ENCODE measurements at places on chromosomes 12 and 14.

DNA sequence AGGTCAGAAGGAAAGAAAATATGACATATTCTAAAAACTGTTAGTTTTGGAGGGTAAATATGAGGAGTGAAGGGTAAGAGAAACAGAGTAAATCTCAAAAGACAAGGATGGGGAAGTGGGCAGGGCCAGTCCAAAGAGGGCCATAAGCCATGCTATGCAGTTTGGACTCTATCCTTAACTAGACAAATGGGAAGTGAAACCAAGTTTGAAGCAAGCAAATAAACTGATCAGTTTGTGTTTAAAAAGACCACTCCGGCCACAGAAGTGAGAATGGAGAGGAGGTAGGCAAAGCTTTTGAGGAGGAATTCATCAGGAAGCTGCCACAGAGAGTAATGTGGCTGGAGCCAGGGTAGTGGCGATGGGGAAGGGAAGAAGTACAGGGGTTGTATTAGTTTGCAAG lies 37.5 kb upstream of the DAAM1 start:
- DNase-seq = no peak

GRCh38 chr12:113888435-113888834 lies 77.7 kb downstream of the RBM19 start:
- DNase-seq = no peak

DNA sequence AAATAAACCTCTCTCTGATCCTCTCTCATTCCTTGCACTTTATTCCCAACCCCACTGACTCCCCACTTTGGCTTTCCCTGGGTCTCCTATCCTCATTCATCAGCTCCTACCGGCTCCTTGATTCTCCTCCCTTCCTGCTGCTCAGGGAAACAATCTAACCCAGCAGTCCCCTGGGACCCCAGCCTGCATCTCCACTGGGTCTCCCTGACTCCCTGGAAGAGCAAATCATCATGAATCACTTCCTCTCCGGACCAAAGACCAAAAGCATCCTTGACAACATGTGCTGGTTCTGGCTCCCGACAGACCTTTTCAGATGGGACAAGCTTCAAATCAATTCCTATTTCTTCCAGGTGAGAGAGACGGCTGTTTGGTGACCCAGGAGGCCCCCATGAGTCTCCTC lies 76.6 kb downstream of the HSPB8 start:
- DNase-seq = no peak

- no peak for DNase-seq
These were observed 291.9 kb downstream of the FUT8 start for GRCh38 chr14:65704437-65704836.

- DNase-seq = no peak
These were observed at the start of gene SETD1B for GRCh38 chr12:121803861-121804416. TSS of gene SETD1B (plus strand) at chr12:121804009. CDS start at chr12:121804738, 729 bp downstream.

DNA sequence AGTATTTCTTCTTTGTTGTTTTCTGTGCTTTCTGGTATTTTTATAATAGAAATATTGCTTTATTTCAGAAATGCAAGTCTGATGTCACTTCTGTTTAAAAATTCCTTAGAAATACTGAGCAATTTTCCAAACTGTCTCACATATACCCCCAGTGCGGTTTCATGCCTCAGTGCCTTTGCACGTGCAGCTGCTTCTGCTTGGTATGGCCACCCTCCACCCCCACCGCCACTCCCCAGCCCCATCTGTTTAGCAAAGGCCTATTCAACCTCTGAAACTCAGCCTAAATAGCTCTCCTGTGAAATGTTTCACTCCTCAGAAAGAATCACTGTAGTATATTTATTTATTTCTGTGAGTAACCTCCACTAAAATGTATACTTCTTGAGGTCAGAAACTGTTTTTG lies 52.3 kb downstream of the PPM1H start:
- DNase-seq = no peak

Measured in H9 (cell line).